ENCODE measurements at places on chromosomes 4 and X.

DNA sequence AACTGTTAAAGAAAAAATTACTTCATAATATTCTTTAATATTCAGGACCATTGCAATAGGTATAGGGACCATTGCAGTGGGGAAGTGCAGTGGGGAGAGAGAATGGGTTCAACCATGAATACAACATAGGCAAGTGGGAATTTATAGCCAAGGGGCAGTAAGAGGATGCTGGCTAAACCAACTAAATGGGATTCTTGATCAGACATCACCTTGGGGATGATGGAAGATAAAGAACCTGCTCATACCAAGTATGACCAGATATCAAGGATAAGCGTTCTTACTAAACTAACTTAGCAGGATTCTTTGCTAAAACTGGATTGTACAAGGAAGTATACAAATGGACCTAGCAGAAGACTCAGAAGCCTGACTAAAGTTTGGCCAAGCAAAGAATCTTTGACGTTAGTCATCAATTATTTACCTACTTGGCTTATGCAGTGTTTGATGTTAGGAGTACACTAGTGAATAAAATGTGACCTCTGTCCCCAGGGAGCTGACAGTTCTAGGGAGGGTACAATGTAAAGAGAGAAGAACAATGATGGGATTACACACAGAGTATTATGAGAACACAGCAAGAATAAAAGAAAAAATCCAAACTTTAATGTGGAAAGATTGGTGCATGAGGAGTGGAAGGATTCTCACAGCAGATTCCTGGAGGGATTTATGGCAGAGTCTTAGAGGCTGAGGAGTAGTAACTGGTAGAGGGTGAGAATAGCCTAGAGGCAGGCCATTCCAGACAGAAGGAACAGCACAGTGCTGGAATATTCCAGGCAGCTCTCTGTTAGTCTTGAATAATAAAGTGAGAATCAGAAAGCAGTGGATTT lies 54.7 kb upstream of the MYOZ2 start:
- DNase-seq = no peak

DNA sequence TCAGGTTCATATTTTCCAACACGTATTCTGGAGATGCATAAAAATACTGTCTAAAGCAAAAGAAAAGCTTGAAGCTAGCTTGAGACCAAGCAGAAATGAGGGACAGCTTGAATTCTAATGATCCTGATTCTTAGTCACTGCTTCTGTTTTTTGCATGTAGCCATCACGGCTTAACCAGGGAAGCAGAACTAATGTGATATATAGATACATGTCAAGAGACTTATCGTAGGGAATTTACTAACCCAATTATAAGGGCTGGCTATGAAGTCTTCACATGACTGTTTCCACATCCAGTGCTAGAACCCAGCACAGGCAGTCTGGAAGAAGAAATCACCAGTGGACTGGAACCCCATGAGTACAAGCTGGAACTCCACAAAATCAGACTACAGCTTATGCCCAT lies 85.2 kb upstream of the SLIT2 start:
- no peak for DNase-seq

GRCh38 chr4:4526401-4526800 lies 15.4 kb downstream of the STX18 start:
- DNase-seq = no peak

GRCh38 chrX:7462110-7462509 lies 314.2 kb upstream of the PUDP start:
- DNase-seq = peak; percentile 36

DNA sequence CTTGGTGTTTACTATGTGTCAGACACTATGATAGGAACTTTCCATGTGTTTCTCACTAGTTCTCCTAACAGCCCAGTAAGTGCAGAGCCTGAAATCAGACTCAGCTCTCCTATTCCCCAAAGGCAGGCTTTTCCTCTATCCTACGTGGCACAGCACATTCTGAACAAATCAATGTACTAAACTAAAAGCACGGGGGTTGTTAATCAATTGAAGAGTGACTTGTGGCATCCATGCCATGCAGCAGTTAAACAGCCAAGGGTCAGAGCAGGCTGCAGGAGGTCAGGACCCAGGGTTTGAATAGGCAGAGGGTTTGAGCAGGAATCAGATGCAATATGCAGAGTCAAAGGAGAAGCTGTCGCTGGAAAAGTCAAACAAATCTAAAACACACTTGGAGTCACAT lies 289.7 kb upstream of the LDB2 start:
- no peak for DNase-seq

- DNase-seq = no peak
Measured at GRCh38 chrX:42803320-42803719, 25.4 kb upstream of the PPP1R2C start.

DNA sequence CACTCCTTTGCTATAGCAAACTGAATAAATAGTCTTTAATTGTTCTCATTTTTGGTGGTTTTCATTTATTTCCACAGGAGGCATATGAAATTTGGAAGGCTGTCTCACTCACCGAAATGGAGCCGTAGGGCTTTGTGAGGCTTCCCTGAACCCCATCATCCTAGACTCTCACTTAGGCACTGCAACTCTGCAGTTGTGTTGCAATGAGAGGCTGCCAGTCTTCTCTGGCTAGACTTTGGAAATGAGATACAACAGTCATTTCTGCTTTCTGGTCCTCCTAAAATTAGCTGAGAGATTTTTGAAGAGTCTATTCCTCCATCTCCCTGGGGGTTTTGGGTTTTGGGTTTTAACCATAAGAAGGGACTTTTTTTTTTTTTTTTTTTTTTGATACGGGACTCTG lies 146.5 kb downstream of the SH3BGRL start:
- DNase-seq = no peak

GRCh38 chr4:76488888-76489685 lies 54.1 kb downstream of the SHROOM3 start:
- DNase-seq = no peak

- no peak for DNase-seq
Measured at GRCh38 chr4:71446479-71447081, 107.8 kb downstream of the SLC4A4 start.

GRCh38 chr4:151694961-151695720 lies 65.7 kb downstream of the GATB start:
- no peak for DNase-seq

GRCh38 chrX:136204571-136204970 lies 46.6 kb downstream of the MAP7D3 start:
- peak; percentile 37 for DNase-seq

- no peak for DNase-seq
Measured at GRCh38 chr4:57159866-57160265, 49.7 kb upstream of the IGFBP7 start.

DNA sequence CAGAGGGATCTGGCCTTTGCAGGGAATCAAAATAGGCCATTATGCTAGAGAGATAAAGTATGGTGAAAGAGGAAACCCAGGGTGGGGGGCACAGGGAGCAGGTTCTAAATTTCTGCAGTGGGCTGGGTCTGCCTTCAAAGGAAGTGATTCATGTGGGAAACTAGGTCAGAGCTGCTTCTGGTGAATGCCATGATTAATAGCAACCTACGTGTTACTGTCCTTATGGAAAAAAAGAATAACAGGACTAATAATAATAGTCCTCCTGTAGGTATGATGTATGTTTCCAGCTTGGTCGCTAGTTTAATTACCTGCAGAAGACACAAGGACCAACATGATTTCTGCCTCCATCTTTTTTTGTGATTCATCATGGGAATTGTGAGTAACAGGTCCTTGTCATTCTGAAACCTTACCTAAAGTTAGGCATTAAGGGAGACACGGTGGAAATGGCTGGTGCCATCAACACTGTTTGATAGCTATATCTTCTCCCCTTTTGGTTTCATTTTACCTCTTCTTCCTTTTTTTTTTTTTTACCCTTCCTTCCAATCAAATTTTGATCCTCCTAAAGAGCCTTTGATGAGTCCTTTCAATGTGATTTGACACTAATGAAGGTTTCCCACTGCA lies 180.4 kb downstream of the CPEB2 start:
- DNase-seq = no peak

DNA sequence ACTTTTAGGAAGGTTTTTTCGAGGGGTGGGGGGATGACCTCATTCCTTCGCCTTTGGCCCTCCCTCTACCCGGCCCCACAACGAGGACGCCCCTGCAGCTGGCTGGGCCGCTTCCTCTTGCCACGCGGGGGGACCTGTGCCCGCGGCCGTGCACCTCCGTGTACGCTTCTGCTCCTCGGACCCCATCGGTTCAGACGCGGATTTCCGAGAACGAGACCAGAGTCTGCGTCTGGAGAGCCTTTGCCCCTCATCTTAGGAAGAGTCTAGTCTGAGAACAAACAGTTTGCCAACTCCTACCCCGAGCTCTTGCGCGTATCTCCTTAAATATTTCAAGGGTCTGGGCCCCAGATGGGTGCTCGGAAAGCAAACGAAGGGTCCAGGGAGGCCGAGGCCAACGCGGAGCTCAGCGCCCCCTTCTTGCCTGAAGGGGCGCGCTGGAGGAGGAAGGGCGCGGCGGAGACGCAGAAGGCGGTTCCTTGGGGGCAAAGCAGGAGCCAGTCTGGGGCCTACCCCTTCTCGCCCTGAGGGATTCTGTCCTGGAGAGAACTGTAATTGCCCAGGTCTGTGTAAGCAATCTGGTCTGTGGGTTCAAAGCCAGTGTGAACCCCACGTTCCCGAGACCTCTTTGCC lies 3.9 kb upstream of the SFRP2 start:
- DNase-seq = peak; percentile 73

DNA sequence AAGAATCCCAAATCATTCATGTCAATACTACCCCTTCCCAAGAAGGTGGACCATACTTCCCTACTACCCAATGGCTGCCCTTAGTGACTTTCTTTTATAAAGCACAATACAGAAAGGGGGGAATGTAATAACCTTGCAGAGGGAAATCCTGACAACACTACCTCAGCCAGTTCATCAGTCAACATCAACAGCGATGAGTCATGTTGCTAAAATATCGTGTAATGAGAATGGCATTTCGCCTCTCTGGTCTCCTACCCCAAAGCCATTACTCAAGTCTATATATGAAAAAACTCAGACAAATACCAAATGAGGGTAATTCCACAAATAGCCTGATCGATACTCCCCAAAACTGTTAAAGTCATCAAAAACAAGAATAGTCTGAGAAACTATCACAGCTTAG lies 3.3 kb upstream of the MAGEA8 start:
- DNase-seq = no peak

DNA sequence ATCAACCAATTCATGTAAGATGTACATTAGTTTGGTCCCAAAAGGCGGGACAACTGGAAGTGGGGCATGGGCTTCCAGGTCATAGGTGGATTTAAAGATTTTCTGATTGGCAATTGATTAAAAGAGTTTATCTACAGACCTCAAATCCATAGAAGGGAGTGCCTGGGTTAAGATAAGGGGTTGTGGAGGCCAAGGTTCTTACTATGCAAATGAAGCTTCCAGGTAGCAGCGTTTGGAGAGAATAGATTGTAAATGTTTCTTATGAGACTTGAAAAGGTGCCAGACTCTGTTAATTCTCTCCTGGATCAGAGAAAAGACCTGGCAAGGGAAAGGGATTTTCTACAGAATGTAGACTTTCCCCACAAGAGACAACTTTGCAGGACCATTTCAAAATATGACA lies 2.4 kb downstream of the MGST2 start:
- DNase-seq = no peak

DNA sequence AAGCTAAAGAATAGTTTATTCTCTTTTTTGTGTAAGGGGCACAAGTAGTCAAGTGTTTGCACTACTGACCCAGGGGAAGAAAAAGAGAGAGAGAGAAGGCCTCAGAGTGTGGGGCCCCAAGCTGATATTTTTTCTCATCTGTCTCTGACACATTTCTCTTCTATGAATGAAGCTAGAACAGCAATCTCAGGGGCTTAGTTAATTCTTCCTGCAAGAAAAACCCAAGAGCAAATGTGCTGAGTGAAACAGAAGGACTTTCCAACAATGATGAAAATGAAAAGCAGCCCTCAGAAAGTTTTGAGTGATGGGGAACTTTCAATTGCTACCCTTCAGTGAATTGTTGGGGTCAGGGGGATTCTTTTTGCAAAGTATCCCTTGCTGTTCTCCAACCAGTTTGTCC lies 9.2 kb upstream of the MSN start:
- DNase-seq = no peak

DNA sequence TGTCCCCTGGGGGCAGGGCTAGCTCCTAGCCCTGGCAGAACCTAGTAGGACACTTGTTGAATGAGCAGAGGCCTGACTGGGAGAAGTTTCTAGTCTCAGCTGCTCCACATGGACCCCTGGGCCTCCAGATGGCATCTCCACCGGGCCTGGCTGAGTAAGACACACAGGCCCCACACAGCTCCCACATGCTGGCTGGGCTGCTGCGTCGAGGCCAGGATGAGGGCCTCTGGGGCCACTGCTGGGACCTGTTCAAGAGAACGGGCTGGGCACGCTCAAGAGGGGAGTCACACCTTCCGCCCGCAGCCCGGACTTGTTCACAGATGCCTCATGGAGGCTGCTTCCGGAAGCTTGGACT lies 4.2 kb upstream of the HGFAC start:
- no peak for DNase-seq

- DNase-seq = no peak
Measured at GRCh38 chr4:36979533-36979932, 265.0 kb upstream of the NWD2 start.
